BJ (cell line): ENCODE measurements at places on chromosomes 5 and 9. TPM values are rescaled to one million over a fixed set of nuclear protein-coding genes. Genes with fewer than 3 reads are reported as not detected.

The SLC6A18 gene
- not detected in 2 replicates for polyA plus RNA-seq

The COL15A1 gene
- polyA plus RNA-seq = 74.5 and 112 TPM in 2 replicates

The ORM2 gene
- polyA plus RNA-seq = not detected in 2 replicates

The STPG3 gene
- not detected in 2 replicates for polyA plus RNA-seq

The TMEM232 gene
- 0.12 and 0.38 TPM in 2 replicates for polyA plus RNA-seq

The QRFP gene
- polyA plus RNA-seq = not detected in 2 replicates

The ITGA1 gene
- 35.2 and 53.0 TPM in 2 replicates for polyA plus RNA-seq

The PAIP1 gene
- 71.8 and 126 TPM in 2 replicates for polyA plus RNA-seq

The SPATA31A6 gene
- not detected in 2 replicates for polyA plus RNA-seq

The SPINK5 gene
- not detected in 2 replicates for polyA plus RNA-seq

The HACD4 gene
- 4.3 and 8.6 TPM in 2 replicates for polyA plus RNA-seq

The DRD1 gene
- polyA plus RNA-seq = 0.01 TPM in 1 of 2 replicates, not detected in the other
